ENCODE measurements at places on chromosomes 1 and 21.

- no peak for DNase-seq
Measured at GRCh38 chr1:70633004-70633403, 221.9 kb downstream of the CTH start.

DNA sequence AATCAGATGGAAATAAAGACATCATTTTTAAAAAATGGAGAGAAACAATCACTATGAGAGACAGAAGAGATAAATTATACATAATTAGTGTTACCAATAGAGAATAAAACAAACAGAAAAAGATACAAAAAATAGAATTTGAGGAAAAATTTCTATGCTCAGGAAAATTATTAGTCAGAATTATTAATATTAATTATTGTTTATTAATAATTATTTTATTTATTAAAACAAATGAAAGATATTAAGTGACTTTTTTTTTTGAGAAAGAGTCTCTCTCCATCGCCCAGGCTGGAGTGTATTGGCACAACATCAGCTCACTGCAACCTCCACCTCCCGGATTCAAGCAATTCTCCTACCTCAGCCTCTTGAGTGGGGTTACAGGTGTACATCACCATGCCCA lies 299.8 kb upstream of the NR5A2 start:
- no peak for DNase-seq

GRCh38 chr1:87120779-87121178 lies 206.3 kb downstream of the HS2ST1 start:
- DNase-seq = no peak

DNA sequence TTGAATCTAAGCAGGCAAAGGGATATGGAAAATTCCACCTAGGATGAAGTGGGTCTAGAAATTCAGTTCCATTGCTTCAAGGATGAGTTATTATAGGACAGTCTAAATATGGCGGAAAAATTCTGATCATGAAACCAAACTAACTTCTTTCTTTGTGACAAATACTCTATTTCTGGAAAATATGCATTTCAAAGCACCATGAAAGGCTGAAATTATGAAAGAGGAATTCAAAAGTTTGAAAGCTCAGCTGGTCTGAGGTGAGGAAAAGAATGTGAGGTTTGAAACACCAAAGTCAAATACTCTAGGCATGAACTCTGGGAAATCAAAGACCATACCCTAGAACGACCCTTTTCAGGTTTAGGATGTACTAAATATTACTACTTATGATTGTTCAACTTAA lies 36.4 kb upstream of the COL11A1 start:
- no peak for DNase-seq

- no peak for DNase-seq
Measured at GRCh38 chr1:218755128-218755527, 410.0 kb downstream of the TGFB2 start.

DNA sequence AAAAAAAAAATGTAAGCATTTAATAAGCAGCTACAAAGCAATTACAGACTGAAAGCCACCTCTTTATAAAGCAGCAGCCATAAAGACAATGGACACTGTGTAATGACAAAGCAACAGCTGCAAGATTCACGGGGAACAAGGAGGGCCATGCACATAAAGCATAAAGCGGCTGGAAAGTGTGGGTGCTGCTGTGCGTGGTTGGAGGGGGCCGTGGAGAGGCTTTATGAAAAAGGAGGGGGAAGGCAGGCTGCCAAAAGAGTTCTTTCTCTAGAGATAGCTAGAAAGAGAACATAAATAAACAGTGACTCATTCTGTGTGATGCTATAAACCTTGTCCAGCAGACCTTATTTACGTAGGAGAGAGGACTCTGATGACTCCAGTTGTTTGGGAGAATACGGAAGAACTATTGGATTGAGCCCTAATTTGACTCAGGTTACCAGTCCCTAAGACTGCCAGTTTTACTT lies 49.3 kb downstream of the ADAMTS1 start:
- peak; percentile 73 for DNase-seq

DNA sequence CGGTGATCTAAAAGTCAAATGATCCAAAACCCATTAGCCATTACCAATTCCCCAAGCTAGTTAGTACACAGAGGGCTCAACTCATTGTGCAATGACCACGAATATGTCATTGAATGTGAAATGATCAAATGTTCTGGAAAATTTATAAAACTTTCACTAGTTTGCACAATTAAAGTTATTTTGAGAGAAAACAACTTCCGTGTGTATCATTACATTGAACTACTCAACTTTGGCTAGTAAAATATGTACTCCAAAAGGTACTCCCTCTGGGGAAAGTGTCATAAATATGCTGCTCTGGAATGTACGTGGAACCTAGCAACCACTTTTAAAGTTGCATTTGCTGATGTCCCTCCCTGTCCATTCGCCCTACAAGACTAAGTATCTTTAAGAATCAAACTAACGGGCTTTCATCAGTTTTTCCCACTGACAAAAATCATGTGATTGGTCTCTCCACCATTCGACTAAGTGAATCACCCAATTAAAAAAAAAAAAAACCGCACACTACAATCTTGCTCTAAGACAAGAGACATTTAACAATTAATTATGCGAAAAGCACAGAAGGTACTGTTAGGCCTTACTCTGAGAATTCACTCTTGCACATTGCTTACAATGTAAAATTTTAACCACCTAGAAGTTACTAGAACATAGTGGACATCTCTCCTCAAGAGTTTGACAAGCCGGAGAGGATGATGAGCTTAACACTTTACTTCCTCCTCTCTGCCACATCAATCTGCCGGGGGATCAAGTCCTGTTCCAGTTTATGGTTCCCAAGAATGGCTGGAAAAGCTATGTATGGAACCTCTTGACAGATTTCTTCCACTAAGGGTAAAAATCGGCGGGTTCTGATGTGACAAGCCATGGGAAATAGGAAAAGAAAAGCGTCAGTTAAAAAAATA lies 1.2 kb downstream of the ACBD3 start:
- no peak for DNase-seq

GRCh38 chr1:83701355-83701754 lies 297.6 kb downstream of the TTLL7 start:
- DNase-seq = no peak

GRCh38 chr1:155205969-155206593 lies 1.6 kb downstream of the THBS3 start:
- DNase-seq = no peak

DNA sequence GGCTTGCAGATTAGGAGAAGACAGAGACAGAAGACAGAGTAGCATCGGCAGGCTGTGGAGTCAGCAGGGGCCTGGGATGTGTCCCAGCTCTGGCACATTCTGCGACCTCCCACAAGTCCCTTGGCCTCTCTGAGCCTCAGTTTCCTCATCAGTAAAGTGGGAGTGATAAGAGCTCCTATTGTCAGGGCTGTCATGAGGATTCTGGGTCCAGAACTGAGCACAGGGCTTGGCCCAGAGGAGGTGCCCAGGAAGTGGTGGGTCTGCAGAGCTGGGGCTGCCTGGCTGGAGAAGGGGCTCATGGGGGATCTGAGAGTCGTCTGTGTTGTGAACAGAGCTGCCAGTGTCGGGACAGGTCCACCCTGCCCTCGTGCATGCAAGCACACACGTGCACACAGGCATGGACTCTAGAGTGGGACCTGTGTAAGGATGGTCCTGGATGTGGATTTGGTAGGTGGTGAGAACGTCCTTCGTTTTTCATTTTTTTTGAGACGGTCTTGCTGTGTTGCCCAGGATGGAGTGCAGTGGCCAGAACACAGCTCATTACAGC lies 262.9 kb downstream of the PTPRU start:
- no peak for DNase-seq

DNA sequence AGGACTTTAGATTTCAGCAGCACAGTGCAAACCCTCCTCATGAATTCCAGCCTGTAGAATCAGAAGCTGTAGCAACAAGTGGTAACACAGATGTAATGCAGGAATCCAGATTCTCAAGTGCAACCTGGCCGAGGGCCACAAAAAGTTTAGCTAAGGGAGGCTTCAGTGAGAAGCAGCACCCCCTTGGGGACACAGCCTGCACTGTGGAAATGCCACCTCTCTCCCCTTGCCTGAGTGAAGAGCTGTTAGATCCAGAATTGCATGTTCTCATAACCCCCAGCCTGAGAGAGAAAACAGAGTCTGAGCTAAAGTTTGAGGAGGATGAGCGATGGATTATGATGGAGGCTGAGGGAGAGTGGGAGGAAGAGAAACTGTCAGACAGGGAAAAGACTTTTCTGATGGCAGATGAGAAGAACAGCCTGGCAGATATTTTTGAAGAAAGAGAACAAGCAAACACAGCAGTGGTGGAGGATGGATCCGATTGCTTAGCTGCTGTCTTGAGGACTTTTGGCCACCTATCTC lies 80.5 kb upstream of the BMP8A start:
- DNase-seq = peak; percentile 64

DNA sequence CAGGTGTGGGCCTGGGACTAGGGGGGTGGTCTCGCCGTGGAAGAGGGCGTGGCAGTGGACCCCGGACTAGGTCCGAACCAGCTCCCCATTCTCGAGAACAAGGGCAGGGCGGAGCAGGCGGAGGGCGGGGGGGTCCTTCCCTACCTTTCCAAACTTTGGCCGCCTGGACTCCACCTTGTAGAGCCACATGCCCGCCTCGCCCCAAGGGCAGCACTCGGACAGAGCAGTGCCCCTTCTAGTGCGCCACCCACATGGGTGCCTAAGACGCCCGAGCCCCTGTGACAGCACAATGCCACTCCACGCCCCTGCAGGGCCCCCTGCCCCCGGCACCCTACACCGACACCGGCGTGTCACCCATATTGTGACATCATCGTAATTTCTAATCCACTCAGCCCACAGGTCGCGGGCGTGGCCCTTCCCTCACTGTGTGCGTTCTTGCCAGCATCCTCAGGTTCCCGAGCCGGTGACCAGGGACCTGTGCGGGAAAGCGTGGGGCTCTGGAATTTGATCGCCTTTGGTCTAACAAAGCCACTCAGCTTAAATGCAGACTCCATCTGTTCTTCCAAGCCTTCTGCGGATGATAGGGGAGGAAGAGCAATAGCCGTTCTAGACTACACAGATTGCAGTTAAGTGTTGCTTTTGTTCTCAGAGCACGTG lies 553 bp upstream of the STMN1 start:
- DNase-seq = no peak

DNA sequence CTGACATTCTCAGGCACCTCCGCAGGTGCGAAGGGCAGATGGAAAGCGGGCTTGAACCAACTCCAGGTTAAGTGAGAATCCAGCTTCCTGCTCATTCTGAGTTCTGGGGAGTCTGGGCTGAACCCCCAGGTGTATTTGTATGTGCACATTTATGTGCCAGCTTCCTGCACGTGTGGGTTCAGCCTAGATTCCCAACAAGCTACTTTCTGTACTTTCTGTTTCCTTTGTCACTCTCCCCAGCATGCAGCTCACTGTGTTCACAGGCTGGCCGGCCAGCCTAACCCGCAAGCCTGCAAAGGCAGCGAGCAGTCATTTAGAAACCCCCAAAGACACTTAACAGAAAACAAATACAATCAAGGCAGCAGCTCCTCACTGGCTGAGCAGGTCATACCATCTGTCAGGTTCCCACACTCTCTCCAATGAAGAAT lies 1.3 kb upstream of the IL19 start:
- DNase-seq = no peak

GRCh38 chr1:2128189-2128901 lies 66.2 kb downstream of the FAAP20 start:
- no peak for DNase-seq

DNA sequence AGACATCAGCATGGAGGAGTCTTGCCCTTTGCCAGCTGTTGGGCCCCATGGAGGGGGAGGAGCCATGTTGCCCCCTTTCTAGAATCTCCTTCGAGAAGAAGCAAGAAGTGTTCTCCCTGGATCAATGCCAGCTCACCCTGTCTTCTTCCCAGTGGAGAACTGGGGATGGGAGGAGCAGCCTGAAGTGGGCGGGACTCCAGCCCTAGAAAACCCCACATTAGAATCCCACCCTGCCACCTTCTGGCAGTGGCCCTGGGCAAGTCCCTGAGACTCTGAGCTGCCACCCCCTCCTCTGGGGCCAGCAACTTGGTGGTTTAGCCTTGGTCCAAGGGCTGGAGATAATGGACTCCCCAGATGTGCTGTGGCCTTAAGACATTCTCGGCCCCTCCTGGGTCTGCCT lies 51.7 kb downstream of the PAX7 start:
- no peak for DNase-seq

DNA sequence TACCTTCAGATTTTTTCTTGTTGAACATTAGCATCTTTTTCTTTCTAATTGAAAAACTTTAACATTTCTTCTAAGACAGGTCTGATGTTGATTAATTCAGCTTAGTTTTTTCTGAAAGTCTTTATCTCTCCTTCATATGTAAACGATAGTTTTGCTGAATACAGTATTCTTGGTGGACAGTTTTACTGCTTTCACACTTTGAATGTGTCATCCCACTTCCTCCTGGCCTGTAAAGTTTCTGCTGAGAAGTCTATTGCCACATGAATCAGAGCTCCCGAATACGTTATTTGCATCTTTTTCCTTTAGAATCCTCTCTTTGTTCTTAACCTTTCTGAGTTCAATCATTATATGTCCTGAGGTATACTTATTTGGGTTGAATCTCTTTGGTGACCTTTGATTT lies 344.2 kb downstream of the OLFM3 start:
- no peak for DNase-seq

GRCh38 chr1:83615370-83615769 lies 383.6 kb downstream of the TTLL7 start:
- no peak for DNase-seq

GRCh38 chr21:16441789-16442188 lies 712.0 kb downstream of the USP25 start:
- DNase-seq = no peak

GRCh38 chr1:158396646-158397045 lies 2.6 kb downstream of the OR10T2 start:
- DNase-seq = no peak

GRCh38 chr21:38958940-38959691 lies 153.4 kb downstream of the ETS2 start:
- DNase-seq = no peak

GRCh38 chr21:37619464-37619974 lies 252.9 kb downstream of the DYRK1A start:
- no peak for DNase-seq

- DNase-seq = no peak
Measured at GRCh38 chr1:6470132-6471085, 4.4 kb upstream of the TNFRSF25 start.
